Right forelimb (tissue), 1 donor: ENCODE measurements at places on chromosomes 5 and 9.

DNA sequence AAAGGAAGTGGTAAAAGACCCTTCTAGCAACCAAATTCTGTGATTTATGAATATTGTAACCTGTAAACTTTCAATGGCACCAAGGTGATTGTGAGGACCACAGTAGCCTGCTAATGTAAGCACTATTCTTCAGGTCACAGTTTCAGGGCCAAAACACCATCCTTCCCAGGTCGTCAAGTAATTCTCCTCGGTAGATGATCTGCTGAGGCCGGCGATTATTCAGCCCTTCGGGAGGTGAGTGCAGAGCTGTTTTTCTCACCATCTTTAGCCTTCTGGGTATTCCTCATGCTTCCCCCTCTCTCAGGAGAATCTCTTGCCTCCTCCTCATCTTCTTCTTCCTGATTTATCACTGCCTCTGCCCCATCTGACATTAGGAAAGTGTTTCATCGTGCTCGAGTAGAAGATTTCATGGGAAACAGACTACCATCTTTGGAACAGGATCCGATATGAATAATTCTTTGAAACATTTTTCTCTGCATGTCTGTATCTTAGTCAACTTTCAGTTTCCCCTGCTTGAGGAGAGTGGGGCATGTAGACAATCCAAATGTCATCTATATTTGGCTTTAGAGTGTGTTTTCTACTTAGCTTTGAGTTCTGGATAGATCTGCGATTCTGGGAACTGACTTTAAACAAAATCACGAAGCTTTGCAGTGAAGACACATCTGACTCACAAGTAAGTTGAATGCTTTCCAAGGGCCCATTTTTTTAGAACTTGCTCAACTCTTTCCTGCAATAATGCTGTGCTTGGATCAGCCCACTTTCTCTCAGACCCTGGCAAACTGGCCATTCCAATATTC lies 173.9 kb downstream of the AOPEP start:
- no peak for DNase-seq

DNA sequence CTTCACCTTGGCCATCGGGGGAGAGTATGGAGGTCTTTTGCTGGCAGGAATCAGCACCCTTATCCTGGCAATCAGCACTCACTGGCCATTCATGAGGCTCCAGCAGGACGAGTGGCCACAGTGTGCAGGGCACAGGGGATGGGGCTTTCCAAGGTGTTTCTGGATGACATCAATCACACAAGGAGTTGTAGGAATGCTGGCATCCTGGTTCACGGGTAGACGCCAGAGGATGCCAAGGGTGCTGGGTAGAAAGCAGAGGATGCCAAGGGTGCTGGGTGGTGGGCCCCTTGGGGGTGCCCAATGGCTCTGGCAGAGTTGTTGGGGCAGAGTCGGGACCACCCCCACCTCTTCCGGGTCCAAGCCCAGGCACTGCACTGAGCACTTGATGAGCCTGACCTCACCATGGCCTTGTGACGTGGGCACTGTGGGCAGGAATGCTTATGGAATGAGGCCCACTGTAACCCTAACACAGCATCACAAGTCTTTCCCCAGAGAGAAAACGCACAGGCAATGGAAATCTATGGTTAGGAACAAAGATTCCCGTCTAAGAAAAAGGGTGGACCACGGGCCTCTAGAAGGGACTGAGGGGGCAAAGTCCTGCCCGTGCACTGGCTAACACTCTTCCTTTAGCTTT lies 29.1 kb downstream of the CEL start:
- DNase-seq = no peak

DNA sequence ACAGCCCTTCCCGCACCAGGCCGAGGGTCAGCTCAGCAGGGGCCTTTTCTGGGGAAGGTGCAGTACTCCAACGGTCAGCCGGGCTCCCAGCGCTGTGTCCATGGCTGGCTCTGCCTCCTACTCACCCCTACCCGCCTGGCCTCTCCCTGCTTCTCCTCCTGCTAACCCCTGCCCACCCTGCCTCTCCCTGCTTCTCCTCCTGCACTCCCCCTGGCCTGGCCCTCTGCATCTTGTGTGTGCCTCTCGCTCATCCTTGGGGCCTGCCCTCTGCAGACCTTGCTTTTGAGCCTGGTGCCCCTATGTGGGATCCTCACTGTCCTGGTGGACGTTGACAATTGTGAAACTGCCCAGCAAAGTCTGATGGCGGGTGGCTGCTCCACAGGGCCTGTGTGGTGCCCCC lies 274.6 kb upstream of the IRX2 start:
- peak; percentile 42 for DNase-seq

DNA sequence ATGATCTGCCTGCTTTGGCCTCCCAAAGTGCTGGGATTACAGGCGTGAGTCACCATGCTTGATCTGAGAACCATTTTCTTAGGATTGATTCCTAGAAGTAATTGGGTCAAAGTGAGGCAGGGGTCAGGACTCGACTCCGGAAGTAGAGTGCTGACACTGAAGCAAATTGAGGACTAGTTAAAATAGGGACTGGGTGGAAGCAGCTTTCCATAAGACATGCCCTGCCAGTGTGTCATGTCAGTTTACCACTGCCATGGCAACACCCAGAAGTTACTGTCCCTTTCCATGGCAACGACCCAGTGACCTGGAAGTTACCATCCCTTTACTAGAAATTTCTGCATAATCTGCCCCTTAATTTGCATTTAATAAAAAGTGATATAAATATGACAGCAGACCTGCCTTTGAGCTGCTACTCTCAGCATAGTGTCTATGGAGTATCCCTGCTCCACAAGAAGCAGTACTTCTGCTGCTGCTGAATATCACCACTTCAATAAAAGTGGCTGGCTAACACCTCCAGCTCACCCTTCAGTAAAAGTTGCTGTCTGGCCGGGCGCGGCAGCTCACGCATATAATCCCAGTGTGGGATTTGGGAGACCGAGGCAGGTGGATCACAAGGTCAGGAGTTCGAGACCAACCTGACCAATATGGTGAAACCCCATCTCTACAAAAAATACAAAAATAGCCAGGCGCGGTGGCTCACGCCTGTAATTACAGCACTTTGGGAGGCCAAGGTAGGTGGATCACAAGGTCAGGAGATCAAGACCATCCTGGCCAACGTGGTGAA lies 47.8 kb upstream of the JADE2 start:
- no peak for DNase-seq

- DNase-seq = no peak
These were observed 538.1 kb upstream of the MEF2C start for GRCh38 chr5:89421035-89421434.

- no peak for DNase-seq
These were observed 37.3 kb upstream of the TMEM252 start for GRCh38 chr9:68577774-68578591.

DNA sequence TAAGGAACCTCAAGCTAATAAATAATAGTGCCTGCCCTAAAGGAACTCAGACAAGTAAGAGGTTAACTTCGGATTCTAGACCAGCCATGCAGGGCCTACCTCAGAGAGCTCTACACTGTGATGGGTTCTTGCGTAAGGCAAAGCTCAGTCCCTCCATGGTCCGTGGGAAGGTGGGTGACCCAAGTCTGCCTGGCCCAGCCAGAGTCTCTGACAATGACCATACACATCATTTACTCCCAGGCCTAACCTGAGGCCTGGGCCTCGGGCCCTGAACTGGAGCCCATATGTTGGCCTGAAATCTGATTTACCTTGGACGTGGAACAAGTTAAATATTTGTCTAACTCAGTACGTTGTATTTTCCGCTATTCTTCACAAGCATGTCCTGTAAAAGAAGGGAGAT lies 55.1 kb downstream of the TMEM174 start:
- DNase-seq = no peak

DNA sequence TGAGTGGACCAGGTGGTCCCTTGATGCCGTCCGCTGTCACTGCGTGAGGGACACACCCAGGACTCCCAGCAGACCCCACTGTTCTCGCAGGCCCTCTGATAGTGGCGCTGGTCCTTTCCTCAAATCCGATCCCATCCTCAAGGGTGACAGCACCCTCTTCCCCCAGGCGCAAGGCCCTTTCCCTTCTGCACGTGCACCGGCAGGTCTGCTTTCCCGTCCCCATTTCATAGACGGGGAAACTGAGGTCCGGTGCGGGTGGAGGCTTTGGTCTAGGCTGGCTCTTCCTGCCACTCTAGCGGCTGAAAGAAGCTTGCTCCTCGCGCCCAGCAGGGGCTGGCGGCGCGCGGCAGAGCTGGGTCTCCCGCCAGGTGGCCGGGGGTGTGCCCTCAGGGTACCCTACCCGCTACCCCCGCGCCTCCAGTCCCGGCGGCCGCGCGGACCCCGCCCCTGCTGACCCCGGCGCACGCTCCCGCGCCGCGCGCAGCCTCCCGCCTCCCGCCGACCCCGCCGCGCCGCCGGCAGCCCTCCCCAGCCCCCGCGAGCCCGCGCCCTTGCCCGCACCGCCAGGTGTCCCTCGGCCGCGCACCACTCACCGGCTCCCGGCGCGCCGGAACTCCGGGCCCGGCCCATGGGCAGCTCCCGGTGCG lies 453 bp downstream of the RASGEF1C start:
- no peak for DNase-seq

- DNase-seq = no peak
These were observed 129.4 kb downstream of the EDIL3 start for GRCh38 chr5:84255315-84255714.

DNA sequence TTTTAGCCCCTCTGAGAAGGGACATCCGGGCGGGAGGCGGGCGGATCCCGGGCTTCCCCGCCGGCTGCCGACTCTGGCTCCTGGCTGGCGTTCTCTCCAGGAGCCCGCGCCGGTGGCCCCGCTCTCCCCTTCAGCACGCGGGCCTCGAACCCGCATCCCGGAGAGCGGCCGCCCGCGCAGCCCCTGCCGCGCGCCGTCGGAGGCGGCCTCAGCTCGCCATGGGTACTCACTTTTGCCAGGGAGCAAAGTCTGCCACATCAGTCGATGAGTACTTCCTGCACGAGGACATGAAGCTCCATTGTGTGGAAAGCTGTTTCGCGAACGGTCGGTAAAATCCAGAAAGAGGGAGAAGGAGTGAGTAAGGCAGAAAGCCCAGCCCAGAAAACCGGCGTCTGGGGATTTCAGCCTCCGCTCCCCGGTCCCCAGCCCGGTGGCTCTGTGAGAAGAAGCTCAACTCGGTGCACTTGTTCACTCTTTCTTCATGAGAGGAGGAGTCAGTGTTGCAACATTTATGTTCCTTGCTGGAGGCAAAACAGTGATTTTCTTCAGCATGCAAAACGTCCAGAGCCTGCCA lies at the start of gene PRLR:
TSS of gene PRLR (minus strand) at position 450 of the 574 bp plus-strand sequence. CDS start 140,867 bp downstream, outside the sequence.
- DNase-seq = peak; percentile 62

- no peak for DNase-seq
These were observed 512.1 kb upstream of the MEF2C start for GRCh38 chr5:89395111-89395510.

GRCh38 chr5:173119719-173120118 lies 24.6 kb upstream of the BNIP1 start:
- no peak for DNase-seq

DNA sequence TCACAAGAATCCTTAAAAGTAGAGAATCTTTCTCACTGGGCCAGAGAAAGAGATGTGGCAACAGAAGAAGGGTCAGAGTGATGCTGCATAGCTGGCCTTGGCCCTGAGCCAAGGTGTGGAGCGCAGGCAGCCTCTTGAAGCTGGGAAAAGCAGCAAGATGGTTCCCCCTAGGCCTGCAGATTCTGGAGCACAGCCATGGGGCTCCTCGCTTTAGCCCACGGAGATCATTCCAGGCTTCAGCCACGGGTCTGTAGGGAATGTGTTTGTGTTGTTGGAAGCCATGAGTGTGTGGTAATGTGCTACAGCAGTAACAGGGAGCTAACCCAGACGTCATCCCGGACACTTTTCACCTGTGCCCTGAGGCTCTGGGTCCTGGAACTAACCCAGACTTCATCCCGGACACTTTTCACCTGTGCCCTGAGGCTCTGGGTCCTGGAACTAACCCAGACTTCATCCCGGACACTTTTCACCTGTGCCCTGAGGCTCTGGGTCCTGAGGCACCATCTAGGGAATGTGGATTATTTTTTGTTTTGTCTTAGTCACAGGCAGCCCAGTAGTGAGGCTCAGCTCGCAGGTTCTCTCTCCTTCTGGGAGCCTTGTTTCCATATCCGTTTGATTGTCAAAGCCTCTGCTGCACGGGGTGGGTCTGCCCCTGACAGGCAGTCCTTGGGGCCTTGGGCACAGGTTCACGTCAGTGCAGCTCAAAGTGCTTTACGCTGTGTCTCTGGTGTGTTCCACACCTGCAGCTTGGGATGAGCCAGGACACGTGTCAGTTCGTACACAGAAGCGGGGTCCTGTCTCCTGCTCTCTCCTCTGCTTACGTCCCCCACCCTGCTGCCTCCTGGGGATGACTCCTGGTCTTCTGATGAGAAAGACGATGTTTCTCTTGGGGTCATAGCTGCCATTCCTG lies 56.3 kb upstream of the EXOC3 start:
- no peak for DNase-seq

DNA sequence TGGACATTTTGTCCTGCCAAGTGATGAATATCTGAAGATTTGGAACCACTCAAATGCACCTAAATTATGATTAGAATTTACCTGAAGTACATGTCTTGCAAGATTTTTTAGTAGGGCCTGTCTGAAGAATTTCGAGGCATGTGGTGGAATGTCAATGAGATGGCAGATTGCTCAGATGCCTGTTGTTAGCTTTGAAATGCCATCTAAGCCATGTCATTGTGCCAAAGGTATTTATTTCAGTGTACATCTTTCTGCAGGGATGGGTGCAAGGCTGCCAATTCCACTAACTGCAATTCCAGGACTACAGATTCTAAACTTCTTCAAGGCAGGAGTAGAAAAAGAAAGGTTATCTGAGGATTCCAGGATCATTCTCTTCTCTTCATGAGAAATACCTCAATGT lies 9.1 kb upstream of the GNAQ start:
- DNase-seq = no peak

- no peak for DNase-seq
These were observed 11.9 kb downstream of the FAM219A start for GRCh38 chr9:34446468-34446891.

DNA sequence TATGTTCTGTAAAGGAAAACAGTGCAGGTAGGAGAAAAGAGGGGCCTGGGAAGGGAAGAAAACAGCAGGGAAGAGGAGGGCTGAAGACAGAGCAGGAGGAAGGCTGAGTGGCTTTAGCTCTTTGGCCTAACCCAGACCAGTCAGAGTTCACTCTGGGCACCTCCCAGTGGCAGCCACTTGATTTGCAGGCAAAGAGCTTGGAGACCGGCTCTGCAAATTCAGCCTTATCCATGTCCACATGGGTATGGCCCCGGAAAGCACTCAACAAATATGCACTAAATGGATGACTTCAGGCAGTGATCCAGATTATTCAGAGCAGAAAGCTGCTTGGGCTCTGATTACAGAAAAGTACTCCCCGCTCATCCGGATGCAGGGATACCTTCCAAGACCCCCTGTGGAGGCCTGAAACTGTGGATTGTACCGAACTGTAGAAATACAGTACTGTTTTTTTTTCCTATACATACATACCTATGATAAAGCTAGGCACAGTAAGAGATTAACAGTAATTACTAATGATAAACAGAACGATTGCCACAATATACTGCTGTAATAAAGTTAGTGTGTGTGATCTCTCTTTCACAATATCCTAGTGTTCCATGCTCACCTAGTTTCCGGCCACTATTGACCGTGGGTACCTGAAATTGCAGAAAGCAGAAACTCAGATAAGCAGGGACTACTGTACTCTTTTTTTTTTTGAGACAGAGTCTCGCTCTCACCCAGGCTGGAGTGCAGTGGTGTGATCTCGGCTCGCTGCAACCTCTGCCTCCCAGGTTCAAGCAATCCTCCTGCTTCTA lies 4.6 kb upstream of the RNU6ATAC start:
- no peak for DNase-seq

- no peak for DNase-seq
These were observed 597.0 kb downstream of the CHSY3 start for GRCh38 chr5:130501151-130501865.

- DNase-seq = no peak
These were observed 111.8 kb downstream of the CAVIN4 start for GRCh38 chr9:100689635-100690034.
